ENCODE measurements at places on chromosomes 7 and 10. TPM values are rescaled to one million over a fixed set of nuclear protein-coding genes. Genes with fewer than 3 reads are reported as not detected.

GRCh38 chr7:23191022-23191421, 9.2 kb downstream of the NUP42 start:
- DNase-seq, result no peak

GRCh38 chr7:139108266-139109187, 993 bp downstream of the ZC3HAV1 start:
- DNase-seq, result peak; percentile 75

GRCh38 chr10:131886237-131886636, 14.6 kb upstream of the PPP2R2D start:
- no peak for DNase-seq

GRCh38 chr10:5959142-5959541, 18.2 kb downstream of the IL15RA start:
- DNase-seq, result no peak

- no peak for DNase-seq
Measured at GRCh38 chr10:19041171-19041570, 7.4 kb upstream of the MALRD1 start.

DNA sequence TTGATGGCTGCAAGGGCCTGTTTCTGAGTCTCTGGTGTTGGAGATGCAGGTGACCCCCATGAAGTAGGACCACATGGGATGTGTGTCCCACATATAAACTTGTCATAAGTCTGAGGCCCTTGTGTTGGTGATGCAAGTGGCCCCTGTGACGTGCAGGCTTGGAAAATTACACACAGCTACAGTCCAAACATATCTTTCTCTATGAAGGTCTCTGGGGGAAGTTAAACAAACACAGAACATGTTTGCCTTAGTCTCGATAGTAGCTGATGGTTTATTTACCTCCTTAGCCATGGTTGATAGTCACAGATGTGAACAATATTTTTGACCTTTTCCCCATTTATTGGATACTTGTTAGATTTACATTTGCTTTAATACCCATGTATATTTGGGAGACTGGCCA, 64.7 kb downstream of the ADCY1 start:
- no peak for DNase-seq

GRCh38 chr10:115073796-115074195, 19.4 kb upstream of the ATRNL1 start:
- DNase-seq, result no peak

- no peak for DNase-seq
Measured at GRCh38 chr10:232878-233277, 97.6 kb downstream of the ZMYND11 start.

DNA sequence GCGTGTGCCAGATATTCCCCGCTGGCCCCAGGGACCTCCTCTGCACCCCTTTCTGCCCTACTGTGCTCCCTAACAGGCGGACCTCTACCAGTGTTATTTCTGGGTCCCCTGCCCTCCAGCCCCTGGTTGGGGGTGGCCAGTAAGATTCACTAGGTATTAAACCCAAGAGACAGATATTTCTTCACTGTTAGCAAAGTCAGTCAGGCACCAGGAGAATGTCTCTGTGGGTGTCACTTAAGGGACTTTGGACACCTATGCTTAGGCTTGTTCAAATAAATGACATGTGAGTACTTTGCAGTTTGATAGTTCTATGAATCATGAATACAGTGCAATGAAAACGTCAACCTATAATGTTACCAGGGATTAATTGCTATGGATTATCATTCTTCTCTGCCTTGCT, 234.3 kb upstream of the IGFBP3 start:
- no peak for DNase-seq

- DNase-seq, result peak; percentile 90
Measured at GRCh38 chr7:76296743-76297740, 5.4 kb upstream of the HSPB1 start.

- no peak for DNase-seq
Measured at GRCh38 chr10:17074541-17074847, 55.1 kb downstream of the CUBN start.

- no peak for DNase-seq
Measured at GRCh38 chr7:149865437-149865836, 8.3 kb upstream of the ATP6V0E2 start.

DNA sequence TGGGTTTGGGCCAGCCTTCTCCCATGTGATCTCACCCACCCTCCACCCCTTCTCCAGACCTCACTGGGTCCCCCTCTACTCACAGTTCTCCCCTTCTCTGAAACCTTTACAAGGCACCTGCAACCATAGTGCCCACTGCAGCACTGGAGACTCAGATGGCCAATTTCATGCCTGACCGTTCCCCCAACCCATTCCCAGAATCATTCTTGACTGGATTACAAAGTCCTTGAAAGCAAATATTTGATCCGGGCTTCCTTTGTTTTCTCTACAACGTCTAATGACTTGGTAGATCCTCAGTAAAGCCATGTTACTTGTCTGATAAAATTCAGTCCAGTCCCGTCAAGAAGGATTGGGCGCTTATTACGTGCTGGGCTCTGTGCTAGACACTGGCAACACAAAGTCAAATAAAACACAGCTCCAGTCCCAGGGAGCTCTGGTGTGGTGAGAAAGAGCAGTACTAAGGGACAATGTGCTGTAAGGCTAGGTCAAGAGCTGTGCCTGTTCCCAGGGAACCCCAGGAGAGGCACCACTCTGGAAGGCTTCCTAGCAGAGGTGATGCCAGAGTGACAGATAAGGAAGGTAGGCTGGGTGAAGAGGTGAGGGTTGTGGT, 36.5 kb downstream of the SH3PXD2A start:
- DNase-seq, result no peak

GRCh38 chr7:83143107-83143506, 19.6 kb downstream of the PCLO start:
- DNase-seq, result no peak

- DNase-seq, result no peak
Measured at GRCh38 chr7:128165927-128166420, 75.1 kb upstream of the LEP start.

DNA sequence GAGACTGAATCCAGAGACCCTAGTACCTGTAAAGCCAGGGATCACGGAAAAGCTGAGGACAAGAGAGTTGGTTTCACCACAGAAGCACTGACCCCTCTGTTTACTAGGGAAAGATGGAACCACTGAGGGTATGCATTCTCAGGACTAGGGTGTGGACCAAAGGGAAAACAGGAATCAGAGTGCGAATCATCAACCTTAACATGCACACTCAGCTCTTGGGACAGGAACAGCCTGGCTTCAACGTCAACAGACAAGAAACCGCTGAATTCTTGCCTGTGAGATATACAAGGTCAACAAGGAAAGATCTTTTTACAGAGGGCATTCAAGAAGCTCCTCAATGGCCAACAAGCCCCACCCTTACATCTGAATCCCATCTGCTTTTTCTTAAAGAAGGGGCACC, 14.9 kb downstream of the TNRC18 start:
- no peak for DNase-seq

DNA sequence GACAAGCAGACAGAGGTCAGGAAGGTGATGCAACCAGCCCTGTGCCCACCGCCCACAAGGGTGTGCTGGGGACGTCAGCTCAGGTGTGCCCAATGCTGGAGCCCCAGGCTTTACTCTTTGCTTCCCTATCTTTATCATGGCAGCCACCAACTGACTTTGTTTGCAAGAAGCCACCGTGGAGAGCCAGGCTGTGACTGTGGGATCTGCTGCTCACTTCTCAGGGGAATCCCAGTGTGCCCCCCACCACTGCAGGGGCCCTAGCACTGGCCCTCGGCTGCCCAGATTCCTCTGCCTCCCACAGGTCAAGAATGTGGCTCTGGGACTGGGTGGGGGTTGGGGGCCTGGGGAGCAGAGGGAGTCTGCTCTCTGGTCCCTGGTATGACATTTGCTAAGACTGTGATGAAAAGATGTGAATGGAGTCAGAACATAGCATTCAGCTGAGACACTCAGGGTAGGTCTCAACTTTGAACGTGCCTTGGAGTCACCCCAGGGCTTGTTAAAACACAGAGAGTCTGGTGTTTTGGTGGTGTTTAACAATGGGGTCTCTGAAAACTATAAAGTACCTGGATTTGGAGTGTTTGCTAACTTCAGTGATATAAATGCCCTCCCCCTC, 47.3 kb downstream of the ARHGAP22 start:
- DNase-seq, result no peak

GRCh38 chr10:51663086-51663485, 36.3 kb downstream of the CSTF2T start:
- DNase-seq, result no peak

- DNase-seq, result no peak
Measured at GRCh38 chr10:94133239-94133638, 139.5 kb downstream of the PLCE1 start.

- peak; percentile 77 for DNase-seq
Measured at GRCh38 chr7:79453558-79454360, at the start of gene MAGI2. MAGI2 (minus strand) TSS chr7:79453667; CDS start chr7:79453320, 347 bp downstream.

DNA sequence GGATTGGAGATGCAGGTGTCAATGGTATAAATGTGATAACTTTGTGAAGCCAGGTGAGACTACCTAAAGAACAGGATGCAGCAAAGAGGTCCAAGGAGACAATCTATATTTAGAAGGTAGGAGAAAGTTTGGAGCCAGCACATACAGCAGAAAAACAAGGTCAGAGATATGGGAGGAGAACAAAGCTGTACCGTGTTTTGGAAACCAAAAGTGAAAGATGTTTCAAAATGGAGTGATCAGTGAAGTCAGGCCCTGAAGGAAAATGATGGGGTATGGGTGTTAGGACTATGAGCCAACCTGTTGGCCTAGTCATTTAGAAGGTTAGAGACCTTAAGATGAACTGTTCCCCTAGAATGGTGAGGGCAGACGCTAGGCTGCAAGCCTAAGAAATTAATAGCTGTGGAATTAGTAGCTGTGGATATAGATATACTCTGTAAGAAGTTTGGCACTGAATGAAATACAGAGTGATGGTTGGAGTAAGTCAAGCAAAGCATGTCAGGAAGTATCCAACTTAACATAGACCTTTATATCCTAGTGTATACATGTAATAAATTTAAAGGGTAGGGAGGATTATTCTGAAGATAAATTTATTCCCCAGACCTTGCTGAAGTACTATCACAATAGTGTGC, 149.8 kb upstream of the WNT16 start:
- DNase-seq, result no peak

GRCh38 chr7:27091941-27092818, 3.6 kb downstream of the HOXA1 start:
- DNase-seq, result no peak

TMEM130 gene
- total RNA-seq, result 5.4 TPM

STRA8 gene
- not detected for total RNA-seq

AKR1B1 gene
- 51.1 TPM for total RNA-seq

MMP21 gene
- total RNA-seq, result 0.14 TPM

TMEM213 gene
- not detected for total RNA-seq

NME8 gene
- total RNA-seq, result not detected

RAPGEF5 gene
- 34.7 TPM for total RNA-seq

SMNDC1 gene
- total RNA-seq, result 30.1 TPM

GPR15LG gene
- total RNA-seq, result 231 TPM

GOLGA7B gene
- 0.92 TPM for total RNA-seq

IDI2 gene
- not detected for total RNA-seq

C7orf33 gene
- not detected for total RNA-seq
